ENCODE measurements at places on chromosomes 5 and 9.

- DNase-seq = no peak
Observed at GRCh38 chr9:84238652-84239051, 101.9 kb downstream of the SLC28A3 start.

DNA sequence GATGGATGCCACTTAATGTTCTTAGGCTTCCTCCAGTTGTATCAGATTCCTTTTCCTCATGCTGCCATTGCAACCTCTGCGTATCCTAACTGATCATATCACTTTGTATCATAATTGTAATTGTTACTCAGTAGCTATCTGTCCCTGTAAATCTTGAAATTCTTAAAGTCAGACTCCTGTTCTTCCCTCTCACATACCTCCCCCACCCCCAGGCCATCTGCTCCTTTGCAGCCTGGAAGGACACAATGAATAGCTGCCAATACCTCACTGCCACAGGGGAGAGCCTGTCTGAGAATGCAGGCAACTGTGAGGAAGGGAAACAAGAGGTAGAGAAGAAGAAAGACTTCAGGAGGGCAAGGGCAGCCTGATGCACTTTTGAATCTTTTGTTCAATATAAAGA is 228.5 kb downstream of the ENC1 start:
- no peak for DNase-seq

GRCh38 chr5:176529741-176530141 is 7.5 kb downstream of the RNF44 start:
- peak; percentile 83 for DNase-seq

- DNase-seq = no peak
Observed at GRCh38 chr5:143679777-143680176, 132.2 kb upstream of the HMHB1 start.

GRCh38 chr9:124890179-124890578 is 28.2 kb downstream of the ARPC5L start:
- no peak for DNase-seq

- DNase-seq = no peak
Observed at GRCh38 chr9:34291423-34291822, 37.6 kb downstream of the KIF24 start.

- no peak for DNase-seq
Observed at GRCh38 chr9:95491543-95492320, 25.0 kb downstream of the PTCH1 start.

GRCh38 chr9:125854553-125855275 is 107.5 kb downstream of the PBX3 start:
- no peak for DNase-seq

GRCh38 chr9:115466756-115467155 is 348.8 kb upstream of the TNC start:
- no peak for DNase-seq

DNA sequence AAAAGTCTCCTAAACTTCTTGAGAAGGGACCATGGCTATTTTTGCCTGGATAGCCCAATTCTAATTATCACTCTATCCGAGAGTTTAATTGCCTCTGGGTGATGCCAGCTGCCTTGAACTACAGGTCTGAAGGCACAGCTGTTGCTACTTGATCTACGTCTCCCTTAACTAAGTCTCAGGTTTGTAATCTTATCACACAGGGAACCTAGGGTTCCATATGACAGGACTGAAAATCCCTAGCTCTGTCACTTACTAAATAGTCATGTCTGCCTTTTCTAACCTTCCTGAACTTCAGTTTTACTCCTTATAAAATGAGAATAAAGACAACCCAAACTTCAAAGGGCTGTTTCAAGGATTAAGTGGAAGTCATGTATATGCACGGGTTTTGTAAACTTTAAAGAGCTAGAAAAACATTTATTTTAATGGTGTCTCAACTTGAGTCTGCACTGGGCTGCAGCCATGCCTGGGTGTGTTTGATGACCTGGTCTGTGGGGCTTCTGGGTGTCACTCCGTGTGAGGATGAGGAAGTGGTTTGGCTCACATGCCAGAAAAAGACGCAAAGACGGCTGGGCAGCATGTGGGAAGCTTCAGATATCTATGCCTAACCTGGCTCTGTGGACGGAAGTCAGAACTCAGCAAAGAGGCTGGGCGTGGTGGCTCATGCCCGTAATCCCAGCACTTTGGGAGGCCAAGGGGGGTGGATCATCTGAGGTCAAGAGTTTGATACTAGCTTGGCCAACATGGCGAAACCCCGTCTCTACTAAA is 129.3 kb upstream of the SLC44A1 start:
- DNase-seq = peak; percentile 20

DNA sequence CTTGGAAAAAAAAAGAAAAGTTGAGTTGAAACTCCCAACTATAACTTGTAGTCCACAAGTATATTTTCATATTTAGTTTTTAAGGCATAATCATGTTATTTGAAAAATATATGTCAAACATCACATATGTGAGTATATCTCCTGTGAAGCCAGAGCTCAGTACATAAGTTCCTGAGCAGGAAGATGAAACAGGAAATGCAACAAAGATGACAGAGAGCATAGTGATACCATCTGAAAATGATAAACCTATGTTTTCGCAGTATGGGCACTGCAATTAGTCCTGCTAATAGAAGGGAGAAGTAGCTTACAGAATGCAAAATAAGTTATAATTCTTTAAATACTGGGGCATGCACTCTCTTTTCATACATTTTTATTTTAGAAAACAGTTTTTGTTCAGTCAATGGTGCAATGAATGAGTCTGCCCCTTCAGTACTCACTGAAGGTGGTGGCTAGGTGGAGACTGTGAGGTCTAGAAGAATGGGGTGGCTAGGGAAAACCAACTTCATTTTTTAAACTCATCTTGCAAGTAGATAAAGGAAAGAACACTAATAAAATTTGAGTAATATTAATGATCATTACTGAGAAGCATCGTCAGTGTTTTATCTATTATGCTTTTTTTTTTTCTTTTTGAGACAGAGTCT is 54.1 kb upstream of the FYB1 start:
- peak; percentile 40 for DNase-seq

- no peak for DNase-seq
Observed at GRCh38 chr9:91160599-91161464, 200.9 kb downstream of the AUH start.

DNA sequence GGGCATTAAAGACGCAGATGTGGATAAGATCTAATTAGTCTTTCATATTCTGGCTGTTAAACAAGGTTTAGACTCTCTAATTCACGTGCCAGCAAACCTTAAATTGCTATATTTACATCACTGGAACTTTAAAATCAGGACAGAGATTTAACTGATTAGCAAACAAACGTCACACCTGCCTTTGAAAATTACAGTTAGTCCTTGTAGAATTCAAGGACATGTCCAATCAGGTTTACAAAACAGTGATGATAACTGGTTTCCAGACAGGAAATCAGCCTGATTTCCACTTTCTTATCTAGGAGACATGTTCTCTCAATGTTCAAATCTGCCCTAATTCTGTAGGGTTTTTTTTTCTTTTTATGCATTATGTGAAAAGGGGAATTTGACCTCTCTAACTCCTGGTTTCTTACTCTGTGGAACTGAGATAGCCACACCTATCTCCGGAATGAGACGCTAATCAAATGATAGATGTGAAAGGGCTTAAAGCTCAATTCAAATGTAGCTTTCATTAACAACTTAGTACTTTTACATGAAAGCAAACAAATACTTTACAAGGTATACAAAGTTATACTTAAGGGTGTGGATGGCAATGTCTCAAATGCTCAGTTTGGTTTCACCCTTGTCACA is 26.5 kb downstream of the SPINK5 start:
- DNase-seq = no peak

DNA sequence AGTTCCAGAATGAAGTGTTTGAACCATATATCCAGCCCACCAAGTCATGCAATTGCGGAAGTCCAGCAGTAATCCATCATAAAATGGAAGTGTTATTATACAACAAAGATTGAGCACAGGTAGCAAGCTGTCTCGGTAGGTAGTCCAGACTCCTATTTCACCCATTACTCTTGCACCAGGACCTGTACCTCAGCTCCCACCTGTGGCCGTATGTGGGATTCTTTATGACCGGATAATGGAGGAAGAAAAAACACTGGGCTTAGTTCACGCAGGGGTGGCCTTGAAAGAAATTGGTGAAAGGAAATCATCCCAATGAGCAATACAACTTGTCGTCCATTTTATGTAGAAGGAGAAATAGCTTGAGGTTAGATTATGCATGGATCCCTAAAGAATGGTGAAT is 216.3 kb downstream of the ESM1 start:
- no peak for DNase-seq

- no peak for DNase-seq
Observed at GRCh38 chr9:35385042-35385441, 104.9 kb upstream of the RUSC2 start.

- DNase-seq = no peak
Observed at GRCh38 chr5:61734001-61734400, 401.9 kb downstream of the ZSWIM6 start.

DNA sequence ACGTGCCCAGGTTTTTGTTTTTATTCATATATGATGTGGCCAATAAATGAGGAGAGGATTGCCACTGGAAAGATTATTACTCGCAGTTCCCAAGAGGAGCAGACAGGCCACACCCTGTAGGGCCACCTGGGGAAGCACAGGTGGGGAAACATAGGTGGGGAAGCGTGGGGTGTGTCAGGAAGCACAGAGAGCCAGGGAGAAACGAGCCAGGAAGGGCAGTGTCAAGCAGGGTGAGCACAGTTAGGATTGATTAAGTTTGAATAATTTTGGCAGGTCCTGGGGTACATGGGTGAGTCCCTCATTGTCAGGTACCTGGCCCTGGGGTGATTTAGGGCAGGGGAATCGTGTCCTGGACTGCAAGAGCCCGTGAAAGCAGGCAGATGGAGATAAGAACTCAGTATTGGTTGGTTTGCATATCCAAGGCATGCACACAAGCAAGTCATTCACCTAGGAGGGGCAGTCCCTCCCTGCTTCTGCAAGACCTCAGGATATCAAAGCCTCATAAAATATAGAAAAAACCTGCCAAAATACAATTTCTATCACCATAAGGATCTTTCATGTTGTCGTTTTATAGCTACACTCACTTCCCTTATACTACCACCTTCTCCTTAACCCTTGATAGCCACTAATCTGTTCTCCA is 22.4 kb downstream of the MVB12B start:
- no peak for DNase-seq

DNA sequence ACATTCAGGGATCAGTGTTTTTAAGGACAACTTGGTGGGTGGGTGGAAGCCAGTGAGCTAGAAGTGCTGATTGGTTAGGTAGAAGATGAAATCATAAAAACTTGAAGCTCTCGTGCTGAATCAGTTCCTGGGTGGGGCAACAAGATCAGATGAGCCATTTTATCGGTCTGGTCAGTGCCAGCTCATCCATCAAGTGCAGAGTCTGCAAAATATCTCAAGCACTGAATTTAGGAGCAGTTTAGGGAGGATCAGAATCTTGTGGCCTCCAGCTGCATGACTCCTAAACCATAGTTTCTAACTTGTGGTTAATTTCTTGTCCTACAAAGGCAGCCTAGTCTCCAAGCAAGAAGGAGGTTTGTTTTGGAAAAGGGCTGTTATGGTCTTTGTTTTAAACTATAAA is 166.4 kb downstream of the FAM170A start:
- no peak for DNase-seq

- DNase-seq = no peak
Observed at GRCh38 chr9:83707518-83707767, 315 bp downstream of the UBQLN1 start.

DNA sequence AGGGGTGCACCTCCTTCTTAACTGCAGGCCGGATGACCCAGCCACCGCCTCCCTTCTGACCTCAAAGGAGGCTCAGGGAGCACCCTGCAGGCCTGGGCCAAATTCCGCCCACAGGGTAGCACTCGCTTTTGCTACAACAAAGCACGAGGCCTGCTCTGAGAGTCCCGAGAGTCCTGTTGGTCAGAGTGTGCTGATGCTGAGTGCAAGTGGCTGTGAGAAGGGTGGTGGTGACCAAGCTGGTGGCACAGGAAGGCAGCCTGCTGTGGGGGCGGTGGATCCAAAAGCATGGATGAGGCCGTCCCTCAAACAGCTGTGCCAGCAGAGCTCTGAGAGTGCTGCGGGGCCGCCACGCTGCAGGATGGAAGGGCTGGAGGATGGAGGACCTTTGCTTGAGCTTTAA is 101.8 kb downstream of the AK8 start:
- DNase-seq = no peak
